Activated CD4-positive, alpha-beta T cell treated with anti-CD3 and anti-CD28 coated beads for 48 hours (primary cell): ENCODE measurements at places on chromosomes 2 and 18.

GRCh38 chr2:172085460-172086159, at the start of gene DLX1:
Gene DLX1, plus strand, starts transcription at chr2:172085507. Its CDS starts 171 bp downstream, at chr2:172085678.
- DNase-seq, result peak; percentile 28

- peak; percentile 21 for DNase-seq
Observed at GRCh38 chr2:237059155-237059875, 26.4 kb upstream of the COPS8 start.

DNA sequence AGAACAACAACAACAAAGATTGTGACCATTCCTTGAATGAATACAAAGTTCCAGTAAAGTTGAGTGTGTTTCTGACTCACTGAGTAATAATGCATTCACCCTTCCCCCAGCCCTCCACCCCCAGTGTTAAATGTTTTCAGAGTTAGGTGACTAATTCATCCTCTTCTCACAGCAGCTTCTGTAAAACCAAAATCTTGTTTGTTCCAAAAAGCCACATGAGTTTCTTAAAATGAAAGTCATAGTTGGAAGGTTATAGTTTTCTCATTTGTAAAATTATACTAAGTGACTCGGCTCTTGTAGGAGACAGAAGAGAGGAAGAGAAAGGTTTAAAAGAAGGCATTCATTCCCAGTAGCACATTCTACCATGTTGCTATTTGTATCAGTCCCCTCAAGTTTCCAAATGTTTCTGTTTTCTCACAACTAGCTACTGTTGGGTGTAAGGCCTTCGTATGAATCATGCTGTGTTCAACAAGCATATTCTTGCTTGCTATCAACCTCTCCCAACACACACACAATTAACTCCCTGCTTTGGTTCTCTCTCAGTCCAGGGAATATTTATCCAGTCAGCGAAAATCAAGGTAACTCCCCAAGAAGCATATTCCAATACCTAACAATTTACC, 75.3 kb downstream of the MBD2 start:
- DNase-seq, result peak; percentile 76

DNA sequence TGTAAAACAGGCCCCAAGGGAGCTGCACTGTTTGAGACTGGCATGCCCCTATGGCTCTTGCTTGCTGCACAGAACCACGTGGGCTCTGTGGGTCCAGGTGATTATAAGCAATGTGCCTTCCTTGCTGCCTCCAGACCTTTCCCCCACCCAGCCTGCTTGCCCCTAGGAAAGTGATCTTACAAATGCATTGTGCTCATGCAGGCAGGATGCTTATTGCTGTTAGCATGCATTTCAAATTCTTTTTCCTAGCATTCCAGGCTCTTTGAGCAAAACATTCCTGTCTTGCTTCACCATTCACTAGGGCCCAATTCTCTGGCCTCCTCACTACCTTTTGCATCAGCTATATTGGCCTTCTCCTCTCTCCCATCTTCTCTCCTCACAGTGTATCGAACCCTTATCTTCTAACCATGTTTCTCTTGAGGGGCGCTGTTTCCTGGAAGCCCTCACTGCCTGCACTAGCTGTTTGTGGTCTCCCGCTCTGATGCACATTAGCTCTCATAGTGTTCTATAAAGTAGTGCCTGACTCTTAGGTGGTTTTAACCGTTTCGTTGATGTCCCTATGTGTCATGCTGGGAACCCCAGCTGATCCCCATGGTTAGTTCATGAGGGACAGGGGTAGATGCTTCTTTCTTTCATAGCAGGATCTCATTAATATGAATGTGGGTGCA, 152.9 kb upstream of the EPAS1 start:
- peak; percentile 11 for DNase-seq

DNA sequence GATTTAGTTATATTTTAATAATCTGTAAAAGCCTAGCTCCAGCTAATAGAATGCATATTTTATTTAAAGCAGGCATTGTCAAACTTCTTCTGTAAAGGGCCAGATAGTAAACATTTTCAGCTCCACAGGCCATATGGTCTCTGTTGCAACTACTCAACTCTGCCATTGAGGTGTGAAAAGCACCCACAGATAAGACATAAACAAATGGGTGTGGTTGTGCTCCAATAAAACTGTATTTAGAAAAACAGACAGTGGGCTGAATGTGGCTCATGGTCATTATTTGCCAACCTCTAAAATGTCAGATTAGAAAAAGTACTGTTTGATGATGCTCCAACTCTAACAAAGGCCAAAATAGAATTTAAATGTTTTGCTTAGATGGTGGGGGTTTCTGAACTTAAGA, 519.9 kb downstream of the RNF144A start:
- no peak for DNase-seq

DNA sequence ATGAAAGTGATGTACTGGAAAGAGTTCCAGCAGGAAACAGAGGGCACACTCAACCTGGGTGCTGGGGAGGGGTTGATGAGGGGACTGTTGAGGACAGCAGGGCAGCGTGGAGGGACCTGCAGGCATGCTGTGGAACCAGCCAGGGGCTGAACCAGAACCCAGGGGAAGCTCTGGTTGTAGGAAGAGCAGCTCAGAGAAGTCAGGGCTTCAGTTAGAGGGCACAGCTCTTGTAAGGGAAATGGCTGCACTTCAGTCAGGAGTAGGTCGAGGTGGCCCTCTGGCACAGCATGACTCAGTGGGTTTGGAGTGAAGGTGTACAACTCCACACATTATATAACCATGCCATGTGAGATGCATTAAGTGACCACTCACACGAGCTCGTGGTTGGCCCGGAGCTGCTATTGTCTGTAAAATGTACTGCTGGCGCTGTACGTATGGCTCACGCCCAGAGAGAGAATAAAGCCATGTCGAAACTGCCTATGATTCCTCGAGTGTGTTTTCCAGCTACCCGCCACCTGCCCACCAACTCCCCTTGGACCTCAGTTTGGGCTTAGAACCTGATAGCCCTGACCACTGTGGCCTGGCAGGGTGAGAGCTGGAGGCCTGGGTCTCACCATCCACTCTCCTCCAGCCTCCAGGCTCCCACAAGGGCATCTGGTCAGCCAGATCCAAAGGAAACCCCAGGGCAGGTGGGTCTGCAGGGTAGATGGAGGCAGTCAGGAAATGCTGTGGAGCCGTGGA, 136.5 kb upstream of the HS6ST1 start:
- DNase-seq, result no peak

DNA sequence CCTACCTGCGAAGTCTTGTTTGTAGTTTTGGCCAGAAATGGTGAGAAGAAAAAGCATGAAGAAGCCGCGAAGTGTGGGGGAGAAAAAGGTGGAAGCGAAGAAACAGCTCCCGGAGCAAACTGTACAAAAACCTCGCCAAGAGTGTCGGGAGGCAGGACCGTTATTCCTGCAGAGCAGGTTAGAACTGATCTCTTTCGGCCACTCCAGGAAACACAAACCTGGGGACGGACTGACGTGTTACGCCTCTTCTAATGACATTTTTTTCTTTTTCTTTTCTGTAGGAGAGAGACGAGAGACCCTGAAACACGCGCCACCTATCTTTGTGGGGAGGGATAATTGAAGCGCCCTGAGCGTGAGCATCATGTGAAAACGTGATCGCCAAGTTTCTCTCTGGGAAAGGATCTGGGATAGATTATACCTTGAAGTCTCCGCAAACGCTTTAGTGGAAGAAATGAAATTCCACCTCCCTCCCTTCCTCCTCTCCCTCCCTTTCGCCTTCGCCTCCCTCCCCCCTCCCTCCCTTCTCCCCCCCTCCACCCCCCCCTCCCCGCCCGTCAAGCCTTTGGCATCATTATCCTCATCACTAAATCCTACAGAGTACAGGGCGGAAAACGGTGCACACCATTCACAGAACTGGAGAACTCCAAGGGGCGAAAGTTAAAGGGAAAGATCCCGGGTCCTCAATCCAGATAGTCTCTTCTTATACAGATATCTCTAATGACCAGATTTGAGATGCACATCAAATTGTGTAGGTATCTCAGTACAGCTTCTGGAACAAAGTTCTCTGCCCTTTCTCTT, at the start of gene ZEB2:
ZEB2 (minus strand) TSS at position 186 of the 798 bp plus-strand sequence. CDS start 2,769 bp downstream, outside the sequence.
- peak; percentile 39 for DNase-seq

GRCh38 chr2:120726245-120726644, 9.4 kb upstream of the GLI2 start:
- DNase-seq, result no peak

- no peak for DNase-seq
Observed at GRCh38 chr18:68448736-68449135, 266.2 kb downstream of the TMX3 start.

GRCh38 chr2:149375801-149376361, 45.5 kb downstream of the LYPD6 start:
- no peak for DNase-seq

DNA sequence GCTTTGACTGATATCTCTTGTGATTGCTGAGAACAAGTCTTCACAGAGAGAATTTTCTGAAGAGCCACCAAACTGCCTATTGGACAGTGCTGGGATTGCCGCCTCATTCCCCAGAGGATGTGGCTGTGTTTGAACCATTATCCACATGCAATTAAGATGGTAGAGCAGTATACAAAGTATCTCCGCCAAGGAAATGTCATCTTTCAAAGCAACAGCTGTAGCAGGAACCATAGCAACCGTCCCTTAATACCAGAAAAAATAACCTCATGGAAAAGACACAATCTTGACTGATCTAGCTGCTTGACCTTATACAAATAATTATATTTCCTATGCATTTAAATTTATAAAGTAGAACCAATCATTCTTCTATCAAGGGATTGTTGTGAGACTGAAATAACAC, 772.6 kb upstream of the FAM98A start:
- no peak for DNase-seq

- DNase-seq, result no peak
Observed at GRCh38 chr18:50356036-50356945, 18.6 kb upstream of the SKA1 start.

DNA sequence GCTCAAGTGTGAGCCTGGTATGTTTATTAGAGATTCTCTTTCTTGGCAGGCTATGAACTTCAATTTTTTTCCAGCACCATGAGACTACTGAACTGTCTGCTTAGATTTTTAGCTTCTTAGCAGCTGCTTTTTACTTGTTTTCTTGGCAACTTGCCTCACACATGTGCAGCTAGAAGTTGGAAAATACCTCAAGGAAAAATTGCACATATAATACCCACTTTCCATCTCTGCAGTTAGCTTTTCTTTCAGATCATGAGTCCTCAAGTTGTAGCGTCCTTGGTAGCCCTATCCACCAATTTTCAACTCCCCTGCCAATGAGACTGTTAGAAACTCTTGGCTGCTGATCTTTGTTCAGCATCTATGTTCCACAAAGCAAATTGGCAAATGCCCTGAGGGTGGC, 302.1 kb downstream of the HRH4 start:
- DNase-seq, result no peak
